Stimulated activated CD4-positive, alpha-beta T cell treated with anti-CD3 and anti-CD28 coated beads, Interleukin-2, amount 100 ng/mL, for 48 hours (primary cell): ENCODE measurements at places on chromosomes 1 and 21.

DNA sequence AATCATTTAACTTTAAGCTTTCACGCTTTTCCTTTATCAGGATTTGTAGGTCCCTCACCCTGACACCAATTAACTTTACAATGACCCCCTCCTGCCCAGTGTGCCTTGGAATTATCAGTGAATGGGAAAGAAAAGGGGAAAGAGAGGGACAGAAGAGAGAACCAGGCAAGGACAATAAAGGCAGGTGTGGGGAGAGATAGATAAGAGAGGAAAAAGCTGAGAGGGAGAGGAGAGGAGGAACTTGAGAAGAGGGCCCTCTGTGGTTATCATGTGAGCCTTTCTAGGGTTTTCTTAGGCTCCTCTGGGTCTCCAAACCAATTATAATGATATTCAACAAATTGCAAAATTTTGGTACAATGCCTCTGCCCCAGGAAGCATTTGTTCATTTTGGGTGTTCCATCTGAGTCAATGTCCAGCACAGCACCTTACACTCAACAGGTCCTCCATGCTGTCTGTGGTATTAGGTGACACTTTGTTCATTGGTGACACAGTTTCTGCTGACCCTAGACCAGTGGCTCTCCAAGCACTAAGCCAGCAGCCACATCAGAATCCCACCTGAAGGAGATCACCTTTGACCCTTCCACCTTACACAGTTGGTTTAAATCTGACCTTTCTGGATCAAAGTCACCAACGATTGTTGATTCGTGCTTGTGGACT is 14.2 kb downstream of the AKNAD1 start:
- no peak for DNase-seq

- DNase-seq, result no peak
Observed at GRCh38 chr1:119108988-119109387, 31.5 kb downstream of the WARS2 start.

- no peak for DNase-seq
Observed at GRCh38 chr1:77438236-77438913, 156.6 kb downstream of the AK5 start.

DNA sequence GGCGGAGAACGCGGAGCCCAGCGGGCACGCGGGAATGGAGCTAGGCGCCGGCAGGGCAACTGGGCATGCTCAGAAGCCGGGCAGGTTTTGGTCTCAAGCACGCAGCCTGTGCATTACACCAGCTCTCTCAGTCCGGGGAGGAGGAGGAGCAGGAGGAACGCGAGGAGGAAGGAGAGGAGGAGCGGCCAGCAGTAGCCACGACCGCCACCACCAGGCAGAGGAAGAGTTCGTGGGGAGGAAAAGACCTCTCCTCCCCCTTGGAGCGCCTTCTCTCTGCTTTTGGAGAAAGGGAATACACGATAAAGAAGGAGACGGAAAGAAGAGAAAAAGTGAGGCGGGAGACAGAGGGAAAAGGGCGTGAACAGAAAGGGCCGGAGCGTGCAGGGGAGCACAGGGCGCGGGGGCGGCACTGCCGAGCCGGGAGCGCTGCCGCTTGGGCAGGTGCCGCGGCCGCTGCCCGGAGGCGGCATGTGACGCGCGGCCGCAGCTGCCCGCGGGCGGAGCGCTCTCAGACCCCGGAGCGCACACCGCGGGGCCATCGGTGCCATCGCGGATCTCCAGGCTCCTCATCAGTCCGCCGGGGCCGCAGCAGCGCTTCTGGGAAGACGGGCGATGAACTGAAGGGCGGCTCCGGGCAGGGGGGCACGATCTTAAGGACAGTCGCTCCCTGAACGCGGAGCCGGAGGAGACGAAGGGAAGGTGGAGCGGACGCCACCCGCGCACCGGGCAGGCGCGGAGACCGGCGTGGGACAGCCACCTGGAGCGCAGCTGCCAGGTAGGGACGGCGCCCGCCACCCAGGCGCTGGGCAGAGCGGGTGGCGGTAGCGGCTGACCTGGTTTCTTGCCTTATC is at the start of gene CHRM3:
TSS of gene CHRM3 (plus strand) at position 116 of the 851 bp plus-strand sequence. CDS start 520,884 bp downstream, outside the sequence.
- DNase-seq, result no peak

DNA sequence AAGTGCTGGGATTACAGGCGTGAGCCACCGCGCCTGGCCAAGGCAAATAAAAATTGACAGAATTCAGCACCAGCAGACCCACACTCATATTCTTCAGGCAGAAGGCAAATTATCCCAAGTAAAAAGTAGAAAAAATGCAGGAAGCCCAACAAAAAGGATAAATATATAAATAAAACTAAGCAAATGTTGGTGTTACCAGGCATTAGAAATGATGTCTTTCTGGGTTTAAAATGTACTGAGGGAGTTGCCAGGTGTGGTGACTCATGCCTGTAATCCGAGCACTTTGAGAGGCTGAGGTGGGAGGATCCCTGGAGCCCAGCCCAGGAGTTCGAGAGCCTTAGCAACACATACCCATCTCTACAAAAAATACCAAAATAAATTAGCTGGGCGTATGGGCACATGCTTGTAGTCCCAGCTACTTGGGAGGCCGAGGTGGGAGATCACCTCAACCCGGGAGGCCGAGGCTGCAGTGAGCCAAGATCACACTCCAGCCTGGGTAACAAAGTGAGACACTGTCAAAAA is 6.3 kb downstream of the INTS11 start:
- no peak for DNase-seq

- no peak for DNase-seq
Observed at GRCh38 chr1:232984577-232985425, 34.4 kb downstream of the NTPCR start.

GRCh38 chr1:193322211-193322610 is 135.8 kb upstream of the B3GALT2 start:
- no peak for DNase-seq
